ENCODE measurements at places on chromosomes 12 and 14.

DNA sequence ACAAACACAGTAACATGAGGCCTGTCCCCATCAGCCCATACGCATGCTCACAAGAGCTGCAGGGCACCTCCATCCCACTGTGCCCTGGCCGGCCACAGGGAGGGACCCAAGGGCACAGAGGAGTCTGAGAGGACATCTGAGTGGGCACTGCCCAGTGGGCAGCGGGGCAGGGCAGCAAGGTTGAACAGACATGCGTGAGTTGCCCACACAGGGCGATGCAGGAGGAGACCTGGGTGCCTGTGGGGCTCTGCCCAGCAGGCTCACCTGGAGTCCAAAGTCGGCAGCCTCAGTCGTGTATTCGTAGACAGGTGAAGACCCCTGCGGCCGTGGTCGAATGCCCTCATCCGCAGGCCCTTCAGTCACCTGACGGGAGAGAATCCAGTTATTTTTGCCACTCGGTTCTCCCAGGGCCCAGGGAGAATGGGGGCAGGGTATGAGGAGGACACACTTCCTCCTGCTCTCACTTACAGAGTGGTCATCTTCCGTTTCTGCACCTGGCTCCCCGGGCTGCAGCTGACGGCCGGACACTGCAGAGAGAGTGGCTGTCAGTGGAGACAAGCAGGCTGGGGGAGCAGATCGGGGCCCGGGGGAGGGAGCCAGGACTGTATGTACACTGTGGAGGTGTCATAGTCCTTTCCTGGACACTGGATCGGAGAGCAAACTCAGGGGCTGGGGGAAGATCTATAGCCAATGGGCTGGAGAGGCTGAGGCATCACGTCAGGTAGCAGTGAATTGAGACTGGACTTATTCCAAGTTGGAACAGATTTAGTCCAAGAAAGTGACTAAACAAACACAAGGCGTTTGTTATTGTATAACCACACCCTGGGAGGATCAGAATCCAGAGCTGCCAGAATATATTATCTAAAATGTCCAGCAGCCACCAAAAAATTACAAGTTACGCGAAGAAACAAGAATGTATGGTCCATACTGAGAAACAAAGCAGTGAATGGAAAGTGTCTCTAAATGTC, 20.7 kb downstream of the AHNAK2 start:
- DNase-seq = no peak

DNA sequence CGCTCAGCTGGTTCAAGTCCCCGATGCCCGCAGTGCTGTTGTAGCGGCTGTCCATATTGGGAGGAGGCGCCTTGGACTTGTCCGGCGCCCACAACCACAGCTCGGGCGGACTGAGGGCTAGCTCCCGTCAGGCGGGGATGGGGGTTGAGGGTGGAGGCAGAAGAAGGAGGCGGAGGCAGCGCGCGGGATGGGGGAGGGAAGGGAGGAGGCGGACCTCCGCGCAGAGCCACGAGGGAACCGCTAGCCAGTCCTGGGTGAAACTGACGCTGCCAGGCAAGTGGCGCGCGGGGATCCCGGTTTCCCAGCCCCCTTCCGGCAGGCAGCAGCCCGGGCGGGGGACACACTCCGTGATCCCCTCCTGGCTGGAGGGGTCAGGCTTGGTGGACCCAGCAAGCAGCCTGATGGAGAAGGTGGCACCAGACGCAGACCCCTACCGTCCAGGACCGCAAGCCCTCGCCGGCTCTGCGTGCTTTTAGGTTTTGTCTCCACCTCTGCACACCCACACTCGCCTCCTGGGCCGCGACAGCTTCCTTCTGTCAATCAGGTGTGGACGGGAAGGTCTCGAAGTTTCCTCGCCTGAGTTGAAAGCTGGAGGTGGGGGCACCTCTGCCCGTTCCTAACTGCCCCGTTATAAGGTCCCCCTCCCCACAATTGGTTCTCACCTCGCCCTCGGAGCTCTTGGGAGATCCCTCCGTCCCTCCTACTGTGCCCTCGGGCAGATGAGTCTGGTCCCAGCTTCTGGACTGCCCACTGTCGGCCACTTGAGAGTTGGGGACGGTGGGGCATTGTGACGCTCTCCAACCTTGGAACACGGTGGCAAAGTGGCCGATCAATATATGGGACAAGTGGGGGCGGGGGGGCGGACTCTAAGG, at the start of gene CPNE8:
Gene CPNE8, minus strand, starts transcription at position 112 of the 872 bp plus-strand sequence. Its CDS starts 57 bp downstream, at position 55.
- DNase-seq = peak; percentile 22

DNA sequence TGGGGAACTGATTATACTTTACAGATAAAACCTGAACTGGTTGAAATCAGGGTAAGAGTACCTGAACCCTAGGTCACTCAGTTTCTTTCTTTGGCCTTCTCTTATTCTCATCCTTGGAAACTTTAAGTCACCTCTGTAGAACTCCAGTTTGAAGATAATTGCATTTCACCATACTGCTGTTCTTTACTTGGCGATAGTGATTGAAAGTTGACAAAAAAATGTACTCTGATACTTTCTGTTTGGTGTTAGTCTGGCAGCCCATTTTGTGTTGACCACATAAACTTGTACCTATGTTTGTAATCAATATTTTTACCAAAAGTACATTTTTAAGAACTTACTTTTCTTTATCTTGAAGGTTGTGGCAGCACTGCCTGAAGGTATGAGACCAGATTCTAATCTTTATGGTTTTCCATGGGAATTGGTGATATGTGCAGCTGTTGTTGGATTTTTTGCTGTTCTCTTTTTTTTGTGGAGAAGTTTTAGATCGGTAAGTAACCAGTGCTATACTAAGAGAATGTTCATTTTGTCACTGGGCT, 42.9 kb downstream of the MIA2 start:
- no peak for DNase-seq

GRCh38 chr14:55180434-55180833, 11.0 kb downstream of the DLGAP5 start:
- DNase-seq = no peak

GRCh38 chr14:23366426-23366921, 1.5 kb upstream of the EFS start:
- DNase-seq = no peak

DNA sequence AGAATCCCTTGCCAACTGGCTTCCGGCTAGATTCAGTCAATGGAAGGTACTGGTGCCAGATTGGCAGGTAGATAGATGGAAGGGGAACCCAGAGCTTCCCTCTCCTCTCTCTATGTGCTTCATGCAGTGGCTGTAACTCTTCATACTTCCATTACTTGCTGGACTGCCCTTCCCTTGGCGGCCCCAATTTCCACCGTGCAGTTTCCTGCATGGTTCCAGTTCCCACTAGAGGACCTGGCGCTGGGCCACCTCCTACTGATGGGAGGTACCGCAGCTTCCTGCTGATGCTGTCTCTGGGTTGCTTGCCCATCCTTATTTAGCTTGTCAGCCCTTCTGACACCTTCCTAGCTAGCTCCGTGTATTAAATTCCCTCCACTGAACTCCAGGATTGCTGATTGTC, 226.4 kb downstream of the ANO2 start:
- DNase-seq = no peak

- DNase-seq = peak; percentile 41
Observed at GRCh38 chr14:24171422-24172260, at the start of gene REC8. Gene REC8 (plus strand): TSS chr14:24172080. CDS start chr14:24172553, 473 bp downstream.

DNA sequence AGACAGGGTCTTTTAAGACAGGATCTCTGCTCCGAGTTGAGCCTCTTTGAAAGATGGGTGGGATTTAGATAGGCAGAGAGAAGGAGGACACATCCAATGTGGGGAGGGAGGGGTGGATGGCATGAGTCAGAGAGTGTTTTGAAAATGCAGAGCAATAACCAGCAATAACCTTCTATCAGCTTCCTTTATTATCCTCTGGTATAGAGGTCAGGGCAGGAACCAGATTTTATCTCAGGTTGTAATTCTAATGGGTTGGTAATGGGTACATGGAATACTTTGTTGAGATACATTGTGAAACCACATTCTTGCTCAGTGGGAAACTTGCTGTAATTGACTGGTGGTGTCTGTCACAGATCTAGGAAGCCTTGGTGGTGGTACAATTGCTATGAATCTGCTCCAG, 37.6 kb upstream of the CCDC63 start:
- no peak for DNase-seq

DNA sequence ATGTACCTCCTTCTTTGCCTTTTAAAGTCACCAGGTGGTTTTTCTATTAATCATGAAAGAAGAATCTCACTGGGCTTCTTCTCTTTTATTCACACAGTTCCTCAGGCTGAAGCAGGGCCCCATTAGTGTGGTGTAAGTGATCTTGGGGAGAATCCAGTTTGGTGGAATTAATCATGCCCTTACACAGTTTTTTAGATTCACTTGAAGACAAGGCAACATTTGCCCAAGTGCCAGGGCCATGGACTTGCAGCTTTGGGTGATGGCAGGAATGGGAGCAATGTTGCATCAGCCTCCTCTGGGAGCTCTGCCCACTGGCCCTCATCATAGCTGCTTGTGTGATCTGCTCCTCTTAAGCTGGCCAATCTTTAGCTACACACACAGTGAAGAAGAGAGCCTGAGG, 33.8 kb downstream of the KCNK10 start:
- DNase-seq = no peak

- no peak for DNase-seq
Observed at GRCh38 chr12:110906083-110906482, 14.3 kb downstream of the MYL2 start.

- DNase-seq = no peak
Observed at GRCh38 chr12:114673169-114673833, 10.7 kb downstream of the TBX3 start.

GRCh38 chr12:59716043-59716442, 120.2 kb downstream of the SLC16A7 start:
- no peak for DNase-seq

DNA sequence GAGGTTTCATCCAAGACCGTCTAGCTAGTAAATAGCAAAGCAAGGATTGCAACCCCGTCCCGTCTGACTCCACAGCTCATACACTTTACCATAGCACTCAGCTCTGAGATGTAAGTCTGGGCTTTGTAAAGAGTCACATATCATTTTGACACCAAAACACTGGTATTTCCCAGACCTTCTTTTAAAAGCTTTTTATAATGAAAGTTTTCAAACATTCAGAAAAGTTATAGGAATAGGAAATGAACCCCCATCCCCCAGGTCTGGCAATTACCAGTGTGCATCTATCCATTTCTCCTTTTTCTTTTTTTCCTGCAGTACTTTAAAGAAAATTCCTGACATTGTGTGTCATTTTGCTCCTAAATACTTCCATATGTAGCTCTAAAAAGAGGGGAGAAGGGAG, 183.6 kb upstream of the CCND2 start:
- no peak for DNase-seq

- no peak for DNase-seq
Observed at GRCh38 chr14:96398921-96399320, 7.0 kb downstream of the AK7 start.

DNA sequence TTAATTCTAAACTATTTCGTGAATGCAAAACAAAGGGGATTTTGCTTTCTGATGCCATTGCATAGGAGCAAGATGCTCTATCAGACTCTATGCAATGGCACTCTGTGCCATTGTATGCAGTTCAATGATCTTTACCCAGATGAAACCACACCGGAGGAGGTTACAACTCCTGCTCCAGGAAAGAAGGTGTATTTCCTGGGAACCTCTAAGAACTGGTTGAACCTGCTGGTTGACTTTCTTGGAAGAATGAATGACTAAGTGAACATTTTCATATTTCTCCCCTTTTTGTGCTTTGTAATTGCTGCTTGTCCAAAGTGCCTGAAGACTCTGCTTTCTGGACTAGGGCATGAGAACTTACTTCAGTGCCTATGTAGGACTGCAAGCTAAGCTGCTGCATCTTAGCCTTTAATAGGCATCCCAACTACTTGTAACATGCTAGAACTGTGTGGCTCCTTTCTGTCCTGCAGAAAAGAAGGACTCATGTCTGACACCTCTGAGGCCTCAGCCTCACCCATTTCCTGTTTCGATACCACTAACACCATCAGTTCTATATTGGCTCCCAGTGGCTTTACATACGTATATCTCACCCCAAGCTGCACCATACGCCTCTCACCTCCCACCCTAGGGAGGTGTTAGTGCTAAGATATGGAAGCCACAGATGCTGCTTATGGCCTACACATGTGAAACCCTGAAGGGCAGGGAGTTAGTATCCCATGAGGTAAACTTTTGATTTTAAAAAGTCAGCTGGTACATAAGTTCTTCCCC, 193.5 kb upstream of the CNOT2 start:
- no peak for DNase-seq

DNA sequence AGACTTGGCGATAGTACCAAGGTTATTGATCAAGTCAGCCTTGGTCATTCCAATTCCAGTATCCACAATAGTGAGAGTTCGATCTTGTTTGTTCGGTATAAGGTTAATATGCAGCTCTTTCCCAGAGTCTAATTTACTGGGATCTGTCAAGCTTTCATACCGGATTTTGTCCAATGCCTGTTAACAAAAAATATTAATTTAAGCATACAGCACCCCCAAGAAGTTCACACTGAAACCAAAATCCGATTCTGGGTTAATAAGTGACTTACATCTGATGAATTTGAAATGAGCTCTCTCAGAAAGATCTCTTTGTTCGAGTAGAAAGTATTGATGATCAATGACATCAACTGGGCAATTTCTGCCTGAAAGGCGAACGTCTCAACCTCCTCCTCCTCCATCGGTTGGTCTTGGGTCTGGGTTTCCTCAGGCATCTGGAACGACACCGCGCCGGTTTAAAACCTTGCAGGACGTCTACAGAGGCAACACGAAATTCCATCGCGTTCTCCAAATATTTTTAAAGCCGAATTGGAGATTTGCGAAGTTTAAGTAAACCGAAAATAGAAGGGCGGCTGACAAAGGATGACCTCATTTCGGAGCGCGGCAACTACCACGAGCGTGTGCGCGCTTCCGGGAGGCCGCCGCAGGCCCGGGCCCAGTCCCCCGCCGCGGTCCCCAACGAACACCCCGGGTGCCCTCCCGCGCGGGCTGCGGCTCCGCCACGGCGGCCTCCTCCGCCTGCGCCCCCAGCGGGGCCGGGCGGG, 716 bp downstream of the HSP90AA1 start:
- peak; percentile 51 for DNase-seq

DNA sequence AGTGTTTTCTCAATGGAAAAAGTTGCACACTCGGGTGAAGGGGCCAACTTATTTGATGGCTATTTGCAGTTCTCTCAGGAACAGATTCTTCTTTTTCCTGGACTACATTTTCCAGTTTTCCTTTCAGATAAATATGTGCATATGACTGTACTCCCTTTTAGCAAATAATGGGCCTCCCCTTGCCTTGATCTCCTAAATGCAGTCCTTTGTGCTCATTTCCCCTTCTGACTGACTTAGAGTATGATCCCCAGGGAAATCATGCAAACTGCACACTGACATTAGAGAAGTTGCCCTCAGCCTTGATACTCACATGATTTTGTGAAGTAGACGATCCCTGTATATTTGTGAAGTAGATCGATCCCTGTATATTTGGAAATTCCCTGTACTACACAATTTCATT, 492.9 kb upstream of the NOVA1 start:
- DNase-seq = no peak

Measured in stimulated activated CD4-positive, alpha-beta T cell treated with anti-CD3 and anti-CD28 coated beads, Interleukin-15, amount 100 ng/mL, for 1 hour (primary cell).